PC-3 (cell line): ENCODE measurements at places on chromosomes 11 and 22. TPM values are rescaled to one million over a fixed set of nuclear protein-coding genes. Genes with fewer than 3 reads are reported as not detected.

DNA sequence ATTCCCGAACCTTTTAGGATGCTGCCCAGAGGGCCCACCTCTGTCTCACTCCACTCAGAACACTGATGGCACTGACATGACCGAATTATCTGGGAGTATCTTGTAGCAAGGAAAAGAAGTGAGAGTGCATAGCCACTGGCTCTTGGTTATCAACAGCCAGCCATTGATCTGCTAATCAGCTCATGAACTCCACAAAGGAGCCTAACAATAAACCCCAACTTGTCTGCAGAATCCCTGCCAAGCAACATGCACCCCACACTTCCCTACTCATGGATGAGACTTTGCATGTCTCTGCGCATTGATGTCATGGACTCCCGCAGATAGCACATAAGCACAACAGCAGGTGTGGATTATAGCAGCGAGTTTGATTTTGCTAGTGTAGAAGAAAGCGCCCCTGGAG, 1538.9 kb upstream of the RAG2 start:
- no peaks in the 10 kb centered on the region for H3K36me3 ChIP-seq
- no peak overlapping the region for H3K4me3 ChIP-seq
- DNase-seq = no peak
- no peaks in the 10 kb centered on the region for H3K27me3 ChIP-seq

- H3K36me3 ChIP-seq = no peaks in the 10 kb centered on the region
- no peak overlapping the region for H3K4me3 ChIP-seq
- DNase-seq = no peak
Measured at GRCh38 chr11:2215561-2216399, 44.2 kb upstream of the TH start.

- peak; percentile 48 for DNase-seq
- H3K4me3 ChIP-seq = no peak overlapping the region
- no peaks in the 10 kb centered on the region for H3K27me3 ChIP-seq
- H3K27ac ChIP-seq = no peak overlapping the region
Measured at GRCh38 chr11:28017816-28018215, 90.1 kb downstream of the KIF18A start.

The BDNF gene
- 3.4 and 3.8 TPM in 2 replicates for total RNA-seq

- no peak overlapping the region for H3K27ac ChIP-seq
- H3K4me1 ChIP-seq = no peaks in the 10 kb centered on the region
- H3K36me3 ChIP-seq = no peaks in the 10 kb centered on the region
- no peak overlapping the region for H3K4me3 ChIP-seq
Measured at GRCh38 chr22:46636221-46637002, 16.2 kb downstream of the GRAMD4 start.

The FJX1 gene
- total RNA-seq = 71.4 and 97.1 TPM in 2 replicates

DNA sequence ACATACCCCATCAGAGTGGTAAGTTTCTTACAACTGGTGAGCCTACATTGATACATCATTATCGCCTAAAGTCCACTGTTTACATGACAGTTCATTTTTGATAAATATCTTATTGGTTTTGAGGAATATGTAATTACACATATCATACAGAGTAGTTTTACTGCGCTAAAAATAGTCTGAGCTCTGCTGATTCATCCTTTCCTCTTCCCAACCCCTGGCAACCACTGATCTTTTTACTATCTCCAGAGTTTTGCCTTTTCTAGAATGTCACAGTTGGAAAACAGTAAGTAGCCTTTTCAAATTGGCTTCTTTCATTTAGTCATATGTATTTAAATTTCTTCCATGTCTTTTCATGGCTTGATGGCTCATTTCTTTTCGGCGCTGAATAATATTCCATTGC, 112.8 kb downstream of the LARGE1 start:
- no peaks in the 10 kb centered on the region for H3K27me3 ChIP-seq
- H3K36me3 ChIP-seq = no peaks in the 10 kb centered on the region
- no peak for DNase-seq
- no peaks in the 10 kb centered on the region for H3K4me1 ChIP-seq
- no peak overlapping the region for H3K4me3 ChIP-seq
- no peak overlapping the region for H3K27ac ChIP-seq

DNA sequence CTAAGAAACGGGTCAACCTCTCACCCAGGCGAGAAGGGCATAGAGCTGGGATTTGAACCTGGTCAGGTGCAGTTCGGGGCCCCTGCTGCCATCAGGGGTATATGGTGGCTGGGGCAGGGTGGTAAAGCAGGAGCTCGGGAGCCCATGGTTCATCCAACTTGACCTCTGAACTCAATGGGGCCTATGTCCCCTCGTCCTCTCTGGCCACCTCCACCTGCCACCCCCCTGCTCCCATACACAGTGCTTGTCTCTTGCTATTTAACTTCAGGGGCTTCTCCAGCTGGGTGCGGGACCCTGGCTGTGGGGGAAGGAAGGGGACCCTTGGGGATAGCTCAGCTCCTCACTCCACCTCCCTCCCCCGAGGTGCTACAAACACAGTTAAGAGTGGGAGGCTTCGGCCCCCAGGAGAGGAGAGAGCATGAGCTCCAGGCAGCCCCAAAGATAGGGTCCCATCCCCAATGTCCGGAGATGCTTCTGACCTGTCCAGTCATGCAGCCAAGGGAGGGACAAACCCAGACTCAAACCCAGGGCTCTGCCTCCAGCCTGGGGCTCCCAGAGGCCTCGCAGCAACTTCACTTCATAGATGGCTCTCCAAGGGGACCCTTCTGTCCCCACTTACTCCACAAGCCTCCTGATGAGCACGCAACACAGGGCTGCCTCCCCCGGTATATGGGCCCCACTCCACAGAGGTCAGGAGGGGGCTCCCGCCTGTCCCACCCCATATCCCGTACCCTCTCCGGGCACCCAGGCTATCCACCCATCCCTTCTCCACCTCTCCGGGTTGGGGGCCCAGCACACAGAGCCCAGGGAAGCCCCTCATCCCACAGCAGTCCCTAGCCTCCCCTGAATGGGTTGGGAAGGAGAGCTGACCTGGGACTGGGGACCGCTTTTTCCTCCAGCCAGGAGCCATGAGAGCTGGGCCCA, 712 bp downstream of the IL2RB start:
- H3K36me3 ChIP-seq = no peaks in the 10 kb centered on the region
- no peaks in the 10 kb centered on the region for H3K4me1 ChIP-seq
- H3K27me3 ChIP-seq = no peaks in the 10 kb centered on the region
- no peak overlapping the region for H3K27ac ChIP-seq
- no peak overlapping the region for H3K4me3 ChIP-seq
